ENCODE measurements at places on chromosomes 7 and 10.

DNA sequence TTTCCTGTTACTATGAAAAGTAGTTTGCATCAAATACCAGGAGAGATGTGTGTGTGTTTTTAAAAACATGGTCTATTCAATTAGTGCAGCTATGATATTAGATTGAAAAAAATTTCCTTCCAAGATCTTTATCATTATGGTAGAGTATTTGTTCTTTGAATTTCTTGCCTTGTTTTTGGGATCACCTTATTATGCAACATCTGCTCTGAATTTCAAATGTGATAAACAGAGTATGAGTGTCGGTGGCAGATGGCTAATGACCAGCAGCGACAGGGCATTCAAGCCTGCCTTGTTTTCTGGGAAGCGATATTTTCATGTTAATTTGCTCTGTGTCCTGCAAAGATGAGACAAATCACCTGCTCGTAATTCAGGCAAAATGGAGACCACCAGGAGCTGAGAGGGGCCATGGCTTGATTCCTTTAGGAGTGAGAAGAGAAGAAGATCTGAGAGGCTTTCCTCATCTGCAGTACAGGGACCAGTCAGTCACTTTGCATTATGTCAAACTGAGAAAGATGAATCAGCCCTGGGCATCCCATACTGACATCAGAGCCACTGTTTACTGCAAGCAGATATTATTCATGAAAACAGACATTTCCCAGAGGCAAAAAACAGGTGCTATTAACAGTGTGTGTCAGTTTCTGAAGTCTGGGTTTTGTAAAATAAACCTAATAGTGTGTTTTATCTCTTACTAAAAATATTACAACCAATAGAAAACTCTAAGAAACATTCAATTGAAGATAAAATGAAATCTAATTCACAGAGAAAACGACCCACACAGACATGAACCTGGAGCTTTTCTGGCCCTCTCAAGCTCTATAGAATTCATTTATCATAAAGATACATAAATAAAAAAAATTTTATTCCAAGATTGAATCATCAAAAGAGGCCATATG lies 67.6 kb downstream of the CDK6 start:
- peak; percentile 51 for DNase-seq

DNA sequence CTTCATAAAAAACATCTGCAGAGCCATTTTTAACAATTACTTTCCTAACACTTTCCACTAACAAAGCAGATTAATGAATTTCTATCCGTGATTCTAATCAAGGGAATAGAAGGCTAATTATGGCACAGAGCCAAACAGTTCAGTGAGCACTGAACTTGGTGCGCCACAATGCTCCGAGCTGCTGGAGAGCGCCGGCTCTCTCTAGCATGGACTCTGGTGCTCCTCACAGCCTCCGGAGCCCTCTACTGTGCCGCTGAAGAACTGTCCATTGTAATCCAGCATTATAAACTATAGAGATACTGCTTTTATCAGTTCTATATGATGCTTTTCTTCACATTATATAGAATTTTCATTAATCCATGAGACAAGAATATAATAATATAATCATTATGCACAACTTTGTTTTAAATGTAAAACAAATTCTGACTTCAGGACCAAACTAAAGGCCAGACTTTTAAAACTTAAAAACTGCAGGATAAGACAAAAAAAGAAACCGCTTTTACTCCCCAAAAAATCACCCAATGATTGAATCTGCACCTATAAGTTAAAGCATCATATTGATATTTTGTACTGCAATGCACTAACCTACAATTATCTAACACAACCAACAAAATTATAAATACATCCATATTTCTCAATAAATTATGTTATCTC lies 123.6 kb downstream of the RNF32 start:
- peak; percentile 41 for DNase-seq

DNA sequence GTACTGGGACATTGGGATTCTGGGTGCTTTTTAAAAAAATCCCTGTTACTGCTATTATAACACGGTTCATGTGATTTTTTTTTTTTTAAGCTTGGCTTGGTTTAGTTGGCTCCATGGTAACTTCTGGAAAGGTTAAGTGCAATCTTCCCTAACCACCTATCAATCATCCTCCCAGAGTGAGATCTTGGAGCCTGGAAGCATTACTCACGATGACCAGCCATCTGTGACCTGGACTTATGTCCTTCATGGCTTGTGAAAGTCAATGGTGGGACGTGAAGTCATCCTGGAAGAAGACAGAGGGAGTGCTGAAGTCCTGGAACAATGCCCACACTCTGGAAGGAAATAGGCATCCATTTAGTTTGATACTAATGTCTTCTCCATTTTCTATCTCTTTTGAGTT lies 135.5 kb upstream of the FRMD4A start:
- DNase-seq = no peak

GRCh38 chr7:152312316-152312715 lies 123.5 kb downstream of the KMT2C start:
- no peak for DNase-seq

DNA sequence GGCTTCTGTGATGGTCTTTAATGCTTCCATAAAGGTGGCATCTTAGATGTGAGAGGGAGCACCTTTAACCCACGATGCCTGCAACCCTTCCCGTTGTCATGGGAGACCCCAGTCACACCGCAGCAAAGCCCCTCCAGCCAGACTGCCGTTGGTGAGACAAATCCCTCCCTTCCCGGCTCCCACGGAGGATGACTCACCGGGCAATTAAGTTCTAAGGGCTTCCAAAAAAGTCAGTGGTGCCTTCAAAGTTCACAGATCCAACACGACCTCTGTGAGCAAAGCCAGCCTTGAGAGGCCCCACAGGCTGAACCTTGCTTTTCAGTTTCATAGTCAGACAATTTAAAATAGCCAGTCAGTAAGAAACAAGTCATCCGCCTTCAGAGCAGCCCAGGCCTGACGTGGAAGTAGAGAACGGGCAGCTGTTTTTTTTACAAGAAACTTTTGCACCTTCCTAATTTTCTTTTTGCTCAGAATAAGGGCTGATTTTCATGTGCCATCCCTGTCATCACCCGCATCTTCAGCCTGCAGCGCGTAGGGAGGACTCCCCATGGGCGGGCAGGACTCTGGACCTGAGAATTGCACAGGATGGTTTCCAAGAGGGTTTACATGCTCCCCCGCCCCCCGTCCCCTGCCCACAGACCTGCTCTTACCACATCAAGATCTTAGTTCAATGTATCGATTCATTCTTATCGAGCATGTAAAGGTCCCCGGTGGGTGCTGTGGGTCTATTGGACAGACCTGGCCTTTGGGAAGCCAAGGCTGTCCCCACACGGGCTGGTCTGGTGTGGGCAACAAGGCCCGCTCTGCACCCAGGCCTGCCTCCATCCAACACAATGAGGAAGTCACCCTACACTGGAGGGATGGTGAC lies 333.9 kb downstream of the DNAJB6 start:
- no peak for DNase-seq

- peak; percentile 70 for DNase-seq
These were observed 18.7 kb downstream of the ZMIZ2 start for GRCh38 chr7:44767134-44767911.

DNA sequence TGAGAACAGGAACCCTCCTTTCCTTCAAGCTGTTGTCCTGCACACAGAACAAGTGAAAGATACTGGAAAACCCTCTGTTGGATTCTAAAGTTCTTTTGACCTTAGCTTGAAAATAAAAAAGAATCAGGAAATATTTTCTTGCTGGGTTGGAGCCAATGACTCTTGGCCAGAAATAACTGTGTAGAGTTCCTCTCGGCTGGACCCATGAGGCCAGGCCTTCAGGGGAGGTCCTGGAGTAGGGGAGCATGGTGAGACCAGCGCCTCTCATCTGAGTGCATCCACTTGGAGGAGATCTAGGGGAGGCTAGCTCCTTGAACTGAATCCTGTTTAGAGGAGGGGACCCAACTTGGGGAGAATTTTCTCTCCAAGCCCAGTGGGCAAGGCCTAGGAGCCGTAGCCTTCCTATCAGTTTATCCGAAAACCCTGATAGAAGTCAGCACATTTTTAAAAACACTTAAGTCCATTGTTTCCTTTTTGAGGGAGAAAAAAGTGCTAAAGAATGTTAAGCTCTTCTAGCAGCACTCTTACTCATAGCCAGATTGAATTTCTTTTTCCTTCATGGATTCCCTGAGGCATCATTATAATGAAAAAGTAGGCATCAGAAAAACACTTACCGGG lies 635.7 kb upstream of the ANKRD30A start:
- DNase-seq = no peak

- no peak for DNase-seq
These were observed 123.3 kb upstream of the FZD1 start for GRCh38 chr7:91140982-91141381.

- DNase-seq = no peak
These were observed 18.6 kb downstream of the GOLGA7B start for GRCh38 chr10:97868134-97868685.

Measured in NCI-H2171 (cell line).